ENCODE measurements at places on chromosomes 11 and 22.

DNA sequence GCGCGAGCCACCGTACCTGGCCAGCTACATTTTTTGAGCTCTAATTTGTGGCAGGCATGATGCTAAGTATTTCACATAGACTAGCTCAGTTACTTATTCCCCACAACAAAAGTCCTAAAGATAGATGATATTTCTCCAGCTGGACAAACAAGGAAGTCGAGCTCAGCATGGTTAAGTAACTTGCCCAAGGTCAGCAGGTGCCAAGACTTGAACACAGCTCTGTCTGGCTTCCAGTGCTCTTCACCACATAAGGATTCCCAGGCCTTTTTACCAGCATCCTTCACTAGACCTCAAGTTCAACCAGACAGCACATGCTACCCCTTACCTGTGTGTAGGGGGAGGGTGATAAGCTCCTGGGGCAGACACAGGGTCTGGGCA lies 177.3 kb upstream of the NCAM1 start:
- no peak for DNase-seq

DNA sequence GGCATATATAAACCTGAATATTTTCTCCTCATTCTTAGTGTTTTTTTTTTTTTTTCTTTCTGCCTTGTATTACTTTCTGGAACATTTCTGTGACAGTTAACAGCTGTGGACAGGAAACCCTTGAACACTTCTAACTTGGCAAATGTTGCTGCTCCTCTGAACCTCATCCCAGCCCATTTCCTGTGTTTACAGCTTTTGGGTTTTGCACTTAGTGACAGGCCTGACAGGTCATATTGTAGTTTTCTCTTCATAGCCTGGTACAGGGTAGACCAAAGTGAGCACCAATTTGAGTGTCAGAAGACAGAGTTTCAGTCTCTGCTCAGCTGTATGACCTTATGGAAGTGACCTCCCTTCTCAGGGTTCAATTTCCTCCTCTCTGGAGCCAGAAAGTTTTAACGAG lies 91.6 kb downstream of the STIM1 start:
- no peak for DNase-seq

GRCh38 chr11:32233928-32234327 lies 143.1 kb downstream of the RCN1 start:
- DNase-seq = no peak

DNA sequence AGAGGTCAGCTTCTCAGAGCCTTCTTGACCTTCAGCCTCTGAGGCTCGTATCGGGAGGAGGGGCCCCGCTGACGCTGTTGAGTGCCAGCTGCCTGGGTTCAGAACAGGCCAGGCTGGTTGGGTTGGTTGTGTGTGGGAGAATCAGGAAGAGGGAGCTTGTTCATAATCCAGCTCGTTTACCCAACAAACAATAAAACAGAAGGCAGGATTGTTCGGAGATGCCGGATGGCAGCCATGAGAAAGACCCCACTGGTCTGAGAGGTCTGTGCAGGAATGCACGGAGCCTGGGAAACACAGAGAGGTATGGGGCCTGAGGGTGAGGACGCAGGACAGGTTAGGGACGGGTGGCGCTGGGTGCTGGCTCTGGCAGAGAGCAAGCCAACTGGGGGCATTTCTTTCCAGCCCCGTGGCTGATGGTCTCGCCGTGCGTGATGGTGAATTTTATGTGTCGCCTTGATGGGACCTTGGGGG lies 31.6 kb upstream of the SHANK2 start:
- no peak for DNase-seq

- no peak for DNase-seq
Measured at GRCh38 chr22:16651217-16651616, 58.6 kb upstream of the CCT8L2 start.

DNA sequence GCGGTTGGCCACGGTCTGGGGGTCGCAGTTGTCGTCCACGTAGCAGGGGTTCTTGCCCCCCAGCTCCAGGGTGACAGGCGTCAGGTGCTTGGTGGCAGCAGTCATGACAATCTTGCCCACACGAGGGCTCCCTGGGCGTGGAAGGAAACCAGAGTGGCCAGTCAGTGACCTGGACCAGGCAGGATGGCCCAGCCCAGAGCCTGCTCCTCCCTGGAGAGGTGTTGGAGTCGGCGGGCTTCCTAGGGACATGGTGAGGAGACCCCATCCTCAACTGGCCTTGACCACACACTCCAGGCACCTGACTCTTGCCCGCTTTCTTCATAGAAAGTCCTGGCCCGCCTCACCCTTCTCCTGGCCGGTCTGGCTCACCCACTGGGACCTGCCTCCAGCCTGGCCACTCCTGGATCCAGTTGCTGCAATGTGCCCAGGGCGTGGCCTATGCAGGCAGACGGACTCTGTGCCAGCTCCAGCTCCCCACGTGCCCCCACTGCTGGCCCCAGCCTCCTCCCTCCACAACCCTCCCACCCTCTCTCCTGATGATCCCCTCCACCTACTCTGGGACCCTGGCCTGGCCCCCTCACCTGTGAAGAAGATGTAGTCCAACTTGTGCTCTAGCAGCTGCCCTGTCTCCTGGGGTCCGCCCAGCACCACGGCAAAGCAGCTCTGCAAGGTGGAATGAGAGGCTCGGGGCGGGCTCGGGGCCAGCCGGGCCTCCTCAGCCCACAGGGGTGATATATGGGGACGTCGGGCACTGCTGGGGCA lies 8.7 kb downstream of the ALDH3B2 start:
- DNase-seq = no peak

DNA sequence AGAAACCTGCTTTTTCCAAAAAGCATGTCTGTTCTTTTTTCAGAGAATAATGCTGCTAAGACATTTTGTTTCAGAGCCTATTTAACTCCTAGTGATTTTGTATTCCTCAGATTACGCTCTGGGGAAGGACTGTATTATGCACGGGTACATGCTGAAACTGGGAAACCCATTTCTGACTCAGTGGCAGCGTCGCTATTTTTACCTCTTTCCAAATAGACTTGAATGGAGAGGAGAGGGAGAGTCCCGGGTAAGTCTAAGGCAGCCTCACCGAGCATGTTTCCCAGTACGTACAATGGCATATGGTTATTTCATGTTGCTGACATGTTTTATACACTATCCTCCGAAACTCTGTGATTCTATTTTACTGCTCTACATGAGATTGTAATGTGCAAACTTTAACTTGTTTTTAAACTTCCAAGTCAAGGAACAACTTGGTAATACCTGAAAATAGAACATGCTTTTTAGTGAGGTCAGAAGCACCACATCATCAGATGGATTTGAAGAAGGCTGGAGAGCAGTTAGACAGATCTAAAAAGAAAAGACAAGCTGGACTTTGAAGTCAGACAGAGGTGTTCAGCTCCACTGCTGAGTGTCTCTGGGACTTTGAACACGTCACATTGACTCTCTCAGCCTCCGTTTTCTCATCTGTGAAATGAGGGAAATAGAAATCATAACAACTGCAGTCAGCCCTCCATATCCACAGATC lies 23.7 kb upstream of the MYO18B start:
- no peak for DNase-seq

DNA sequence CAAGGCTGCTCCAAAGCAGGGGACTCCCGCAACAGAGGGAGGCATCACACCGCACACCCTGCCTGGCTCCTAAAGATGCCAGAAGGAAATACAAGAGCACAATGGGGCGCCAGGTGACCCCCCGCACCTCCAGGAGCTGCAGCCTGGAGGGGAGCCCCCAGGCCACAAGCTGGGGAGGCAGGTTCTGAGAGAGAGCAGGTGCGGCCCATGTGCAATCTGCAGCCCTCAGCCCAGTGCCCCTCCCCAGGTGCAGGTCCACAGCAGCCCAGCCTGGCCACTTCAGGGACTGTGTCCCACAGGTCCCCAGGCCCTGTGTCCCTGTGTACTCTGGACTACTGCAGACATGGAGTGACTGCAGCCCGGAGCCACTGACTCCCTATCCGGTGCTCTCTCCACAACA lies 13.1 kb downstream of the WNT7B start:
- DNase-seq = no peak

- DNase-seq = no peak
Measured at GRCh38 chr11:68724293-68724692, 27.0 kb downstream of the TESMIN start.

DNA sequence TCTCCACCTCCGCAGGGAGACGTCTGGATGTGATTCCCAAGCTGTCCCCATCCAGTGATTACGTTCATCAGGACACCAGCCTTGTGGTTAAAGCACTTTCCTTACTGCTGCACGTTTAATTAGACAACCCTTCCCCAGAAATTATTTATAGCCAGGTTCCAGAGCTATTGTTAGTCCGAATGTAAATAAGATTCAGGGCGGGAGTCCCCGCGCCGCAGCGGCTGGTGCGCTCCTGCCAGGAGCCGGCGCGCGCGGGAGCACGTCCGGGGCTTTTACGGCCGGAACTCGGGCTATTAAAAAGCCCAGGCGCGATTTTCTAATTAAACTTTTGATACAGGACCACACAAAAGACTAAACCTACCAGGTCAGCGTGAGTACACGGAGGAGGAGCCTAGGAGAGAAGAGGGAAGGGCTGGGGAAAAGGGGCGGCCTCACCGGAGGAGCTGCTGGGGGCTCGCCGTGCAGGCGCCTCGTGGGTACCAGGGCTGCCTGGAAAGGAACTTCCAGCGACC lies 538.3 kb downstream of the OPCML start:
- DNase-seq = no peak

- no peak for DNase-seq
Measured at GRCh38 chr11:46275964-46276641, 1.4 kb upstream of the CREB3L1 start.

DNA sequence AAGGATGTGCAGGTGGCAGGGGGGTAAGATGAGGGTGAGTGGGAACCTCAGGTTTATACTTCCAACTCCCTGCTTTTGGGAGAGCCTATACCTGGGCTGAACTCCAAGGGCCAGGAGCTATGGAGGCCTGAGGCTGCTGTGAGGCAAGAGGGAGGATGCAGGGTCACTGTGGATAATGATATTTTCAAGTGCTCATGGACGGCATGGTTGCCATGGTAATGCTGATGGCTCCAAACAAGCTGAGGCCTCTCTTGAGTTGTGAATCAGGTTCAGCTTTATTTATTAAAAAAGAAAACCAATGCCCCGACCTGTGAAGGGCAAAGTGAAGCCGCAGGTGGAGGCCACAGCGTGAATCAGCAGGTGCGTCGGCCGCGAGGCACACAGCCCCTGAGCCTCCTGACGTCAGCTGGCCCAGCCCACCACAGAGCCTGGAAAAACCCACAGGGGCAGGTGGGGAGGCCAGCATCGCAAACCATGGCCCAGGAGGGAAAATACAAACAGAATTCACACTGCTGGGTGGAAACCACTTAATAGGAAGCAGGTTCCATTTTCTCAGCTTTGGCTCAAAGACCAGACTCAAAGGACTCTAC lies 17.4 kb upstream of the CREB3L1 start:
- no peak for DNase-seq

- DNase-seq = no peak
Measured at GRCh38 chr11:27837895-27838563, 137.8 kb upstream of the BDNF start.

GRCh38 chr22:46108564-46109473 lies 41.5 kb upstream of the PPARA start:
- no peak for DNase-seq

- no peak for DNase-seq
Measured at GRCh38 chr11:25876456-25876965, 455.4 kb upstream of the ANO3 start.

All from fibroblast of skin of abdomen (primary cell).